ENCODE measurements at places on chromosomes 1 and 21.
A peak's percentile ranks its signal among the peaks of the same experiment; 100 is the strongest.

DNA sequence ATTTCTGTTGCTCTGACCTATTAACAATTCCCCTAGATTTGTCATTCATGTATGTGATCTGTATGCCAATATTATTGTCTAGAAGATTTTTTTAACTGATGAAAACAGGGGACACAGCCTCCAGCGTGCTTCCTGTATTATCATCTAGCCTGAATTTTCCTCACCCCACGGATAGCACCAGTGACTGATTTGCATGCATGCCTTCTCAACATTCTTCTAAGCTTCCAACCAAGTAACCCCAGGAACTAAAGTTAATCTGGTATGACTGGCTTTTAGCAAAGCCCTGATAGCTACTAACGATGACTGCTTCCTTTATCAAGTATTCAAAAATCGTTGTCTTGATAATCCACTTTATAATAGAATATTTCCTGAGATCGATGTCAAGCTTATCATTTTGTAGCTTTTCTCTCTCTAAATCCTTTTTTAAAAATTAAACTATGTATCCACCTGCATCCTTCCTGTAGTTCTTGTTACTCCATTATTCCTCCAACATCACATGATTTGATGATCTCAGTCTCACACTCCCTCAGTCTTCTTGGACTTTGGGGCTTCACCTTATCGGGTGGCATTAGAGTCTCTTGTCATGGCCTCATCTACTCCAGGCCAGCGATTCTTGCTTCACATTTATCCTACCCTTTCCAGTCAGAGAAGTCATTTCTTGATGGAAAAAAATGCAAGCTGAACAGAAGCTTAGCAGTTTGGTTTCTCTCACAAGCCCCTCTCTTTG is 19.0 kb downstream of the BCAR3 start:
- DNase-seq, result peak; percentile 25

GRCh38 chr21:31182231-31183140 is 144.2 kb upstream of the KRTAP19-8 start:
- DNase-seq, result no peak

DNA sequence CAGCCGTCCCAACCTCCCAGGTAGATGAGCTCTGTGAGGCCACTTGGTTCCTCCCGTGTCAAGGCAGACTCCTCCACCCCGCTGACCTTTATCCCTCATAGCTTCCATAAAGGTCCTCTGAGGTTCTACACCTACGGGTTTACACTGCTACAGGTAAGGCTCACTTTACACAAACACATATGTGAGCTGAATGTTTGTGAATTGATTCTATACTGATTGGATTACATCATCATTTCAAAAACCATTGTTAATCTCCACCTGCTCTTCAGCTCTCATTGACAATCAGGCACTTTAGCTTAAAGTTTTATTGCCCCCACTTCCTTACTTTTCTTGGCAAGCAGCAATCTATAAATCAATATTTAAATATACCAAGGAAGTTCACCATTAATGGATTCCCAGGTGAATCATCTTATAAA is 12.8 kb upstream of the RGS16 start:
- no peak for DNase-seq

GRCh38 chr1:42264511-42265190 is 70.4 kb downstream of the FOXJ3 start:
- DNase-seq, result no peak

DNA sequence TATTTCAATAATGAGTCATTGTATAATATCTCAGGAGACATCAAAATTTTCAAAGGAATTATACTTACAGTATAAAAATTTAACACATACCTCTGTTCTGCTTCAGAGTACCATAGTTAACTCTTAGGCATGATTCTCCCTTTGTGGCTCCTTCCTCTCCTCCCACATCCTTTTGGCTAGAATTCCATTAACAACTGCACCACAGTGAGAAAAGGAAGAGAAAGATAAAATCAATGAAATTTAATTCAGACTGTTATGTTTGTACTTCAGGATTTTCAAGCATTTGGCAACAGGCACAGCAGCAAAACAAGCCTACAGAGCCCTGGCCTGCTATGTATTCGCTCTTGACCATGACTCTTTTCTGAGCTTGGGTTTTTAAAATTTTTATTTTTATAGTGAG is 57.2 kb upstream of the SGIP1 start:
- no peak for DNase-seq

DNA sequence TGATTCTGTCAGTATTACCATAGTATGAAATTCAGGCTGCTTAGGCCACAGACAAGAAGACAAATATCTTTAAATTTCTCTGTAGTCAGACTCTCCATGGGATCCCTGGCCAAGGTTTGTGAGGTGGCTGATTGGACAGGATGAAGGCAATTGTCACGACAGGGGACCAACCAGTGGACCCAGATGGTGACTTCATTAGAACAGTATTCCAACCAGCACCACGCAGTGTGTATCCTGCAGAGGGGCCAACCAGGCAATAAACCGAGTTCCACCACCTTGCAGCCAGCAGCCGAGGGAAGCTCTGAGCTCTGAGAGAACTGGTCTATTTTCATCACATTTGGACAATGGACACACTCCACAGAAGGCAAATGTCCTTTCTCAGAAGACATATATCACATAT is 16.1 kb downstream of the DSCAM start:
- DNase-seq, result no peak

- DNase-seq, result no peak
These were observed 89.8 kb downstream of the MAN1C1 start for GRCh38 chr1:25706146-25707089.

DNA sequence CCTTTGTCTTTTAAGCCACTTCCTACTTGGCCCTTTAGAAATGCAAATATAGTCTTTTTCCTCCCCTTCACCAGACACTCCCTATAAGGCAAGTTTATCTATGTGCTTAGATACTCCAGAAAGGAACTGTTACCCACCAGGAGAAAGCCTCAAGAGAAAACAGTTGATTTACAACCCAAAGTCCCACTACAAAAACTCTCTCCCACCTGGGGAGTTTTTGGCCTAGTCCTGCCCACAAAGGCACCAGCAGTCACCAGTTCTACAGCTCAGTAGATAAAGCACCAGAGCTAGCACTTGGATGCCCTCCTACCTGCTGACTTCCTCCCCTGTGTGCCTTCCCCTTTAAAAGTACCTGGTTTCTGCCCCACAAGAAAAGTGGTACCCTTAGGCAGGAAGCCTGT is 27.7 kb upstream of the HAO2 start:
- no peak for DNase-seq

- no peak for DNase-seq
These were observed 19.1 kb upstream of the SRSF10 start for GRCh38 chr1:23999156-23999671.

DNA sequence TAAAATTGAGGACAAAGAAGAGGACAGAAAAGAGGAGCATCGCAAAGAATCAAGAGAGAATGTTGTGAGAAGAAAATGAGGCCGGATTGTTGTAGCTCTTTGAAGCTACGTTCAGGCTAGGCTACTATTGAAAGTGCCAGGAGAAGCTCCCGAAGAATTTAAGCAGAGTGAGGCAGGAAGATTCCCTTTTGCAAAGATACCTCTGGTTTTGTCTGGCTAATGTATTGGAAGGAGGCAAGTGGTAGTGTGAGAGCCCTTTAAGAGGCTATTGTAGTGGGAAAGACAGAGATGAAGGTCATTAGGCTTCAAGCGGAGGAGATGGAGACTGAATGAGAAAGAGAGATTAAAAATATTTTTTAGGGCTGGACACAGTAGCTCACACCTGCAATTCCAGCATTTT is 476.9 kb upstream of the ADGRL2 start:
- DNase-seq, result no peak

GRCh38 chr1:9097947-9098705 is 28.7 kb upstream of the SLC2A5 start:
- DNase-seq, result peak; percentile 49

DNA sequence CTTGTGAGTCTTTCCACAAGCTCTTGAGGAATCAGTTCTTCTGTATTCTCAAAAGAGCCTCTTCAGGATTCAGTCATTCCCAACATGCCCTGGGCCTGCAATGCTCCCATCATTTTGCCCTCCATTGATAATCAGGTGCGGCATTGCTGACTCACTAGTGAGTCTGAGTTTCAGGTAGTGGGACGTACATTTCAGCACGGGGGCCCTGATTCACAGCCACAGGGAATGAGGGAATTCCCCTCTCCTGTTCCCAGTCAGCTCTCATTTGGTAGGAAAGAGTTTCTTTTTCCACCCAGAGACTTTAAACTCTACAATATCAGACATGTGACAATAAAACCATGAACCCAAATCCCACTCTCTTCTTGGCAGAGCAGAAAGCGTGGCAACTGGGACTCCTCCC is 3.7 kb upstream of the IRF6 start:
- DNase-seq, result no peak

DNA sequence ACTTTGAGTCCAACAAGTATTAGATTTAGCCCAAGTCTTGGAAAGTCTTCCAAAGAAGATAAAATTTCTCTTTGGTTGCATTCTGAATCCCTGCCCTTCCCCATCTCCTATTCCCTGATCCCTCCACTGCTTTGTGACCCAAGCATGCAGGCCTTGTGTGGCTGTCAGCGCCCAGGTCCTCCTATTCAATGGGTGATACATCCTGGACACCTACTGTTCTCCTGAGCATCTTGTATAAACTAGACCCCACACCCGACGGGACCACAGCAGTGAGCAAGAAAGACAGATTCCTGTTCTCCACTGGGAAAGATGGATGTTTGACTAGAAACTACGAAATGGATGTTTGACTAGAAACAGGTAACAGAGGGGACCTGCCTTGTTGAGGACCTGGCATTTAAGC is 136.6 kb downstream of the KIF26B start:
- DNase-seq, result no peak

DNA sequence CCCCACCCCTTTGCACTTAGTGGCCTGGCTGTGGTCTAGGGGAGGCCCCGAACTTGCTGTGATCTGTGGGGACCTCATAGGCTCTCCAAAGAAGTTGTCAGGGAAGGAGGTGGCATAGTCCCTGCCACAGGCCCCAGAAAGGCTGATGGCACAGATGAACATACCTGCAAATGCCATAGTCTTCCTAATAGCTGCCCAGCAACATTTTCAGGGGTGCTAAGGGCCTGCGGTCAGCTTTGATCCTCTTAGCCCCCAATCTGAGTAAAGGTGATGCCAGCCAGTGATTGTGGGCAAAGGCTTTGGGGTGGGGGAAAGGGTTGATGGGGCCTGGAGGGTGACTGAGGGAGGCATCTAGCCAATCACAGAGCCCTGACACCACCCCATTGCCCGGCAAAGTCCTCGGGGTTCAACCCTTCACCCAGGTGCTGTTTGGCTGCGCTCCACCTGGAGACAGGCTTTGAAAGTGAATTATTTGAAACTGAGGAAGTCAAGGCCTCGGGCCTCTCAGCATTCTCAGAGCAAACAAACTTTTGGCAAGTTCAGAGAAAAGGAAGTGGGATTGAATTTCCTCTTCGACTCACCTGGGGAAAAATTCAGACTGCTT is 35.8 kb downstream of the PAX7 start:
- DNase-seq, result no peak

GRCh38 chr1:192546596-192547190 is 28.9 kb upstream of the RGS1 start:
- no peak for DNase-seq

DNA sequence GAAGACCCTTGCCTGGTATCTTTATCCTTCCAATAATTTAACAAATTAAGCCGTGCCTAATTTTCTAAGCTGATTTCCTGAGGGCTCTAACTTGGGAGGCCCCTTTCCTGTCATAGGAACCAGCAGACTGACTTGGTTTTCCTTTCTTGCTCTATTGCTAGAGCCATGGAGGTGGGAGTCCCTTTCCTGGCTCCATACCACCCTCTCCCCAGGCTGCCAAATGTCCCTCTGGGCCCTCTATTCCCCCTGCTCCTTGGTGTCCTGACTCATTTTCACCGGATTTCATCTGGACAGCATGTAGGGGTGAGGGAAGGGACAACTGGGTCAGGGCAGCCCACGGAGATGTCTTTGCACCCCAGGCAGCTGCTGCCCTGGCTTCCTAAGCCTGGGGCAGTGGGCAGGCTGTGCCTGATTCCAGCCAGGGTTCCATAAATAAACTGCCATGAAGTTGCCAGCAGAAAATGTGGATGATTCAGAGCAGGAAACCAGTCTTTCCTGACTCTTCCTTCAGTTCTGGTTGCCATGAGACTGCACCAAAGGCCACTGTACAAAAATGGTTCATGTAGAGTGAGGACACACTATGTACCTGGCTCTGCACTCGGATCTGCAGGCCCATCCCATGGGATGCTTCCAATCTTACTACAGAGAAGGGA is 38.0 kb upstream of the SERBP1 start:
- no peak for DNase-seq

- DNase-seq, result peak; percentile 85
These were observed 1.2 kb downstream of the HHIPL2 start for GRCh38 chr1:222546548-222547259.

- no peak for DNase-seq
These were observed 69.5 kb upstream of the CLDN14 start for GRCh38 chr21:36549470-36549869.

GRCh38 chr1:231519166-231519565 is 9.3 kb upstream of the TSNAX start:
- DNase-seq, result peak; percentile 51

- no peak for DNase-seq
These were observed 101.9 kb downstream of the SLC45A1 start for GRCh38 chr1:8419861-8420260.

GRCh38 chr1:25580927-25581326 is 35.7 kb upstream of the MAN1C1 start:
- no peak for DNase-seq

DNA sequence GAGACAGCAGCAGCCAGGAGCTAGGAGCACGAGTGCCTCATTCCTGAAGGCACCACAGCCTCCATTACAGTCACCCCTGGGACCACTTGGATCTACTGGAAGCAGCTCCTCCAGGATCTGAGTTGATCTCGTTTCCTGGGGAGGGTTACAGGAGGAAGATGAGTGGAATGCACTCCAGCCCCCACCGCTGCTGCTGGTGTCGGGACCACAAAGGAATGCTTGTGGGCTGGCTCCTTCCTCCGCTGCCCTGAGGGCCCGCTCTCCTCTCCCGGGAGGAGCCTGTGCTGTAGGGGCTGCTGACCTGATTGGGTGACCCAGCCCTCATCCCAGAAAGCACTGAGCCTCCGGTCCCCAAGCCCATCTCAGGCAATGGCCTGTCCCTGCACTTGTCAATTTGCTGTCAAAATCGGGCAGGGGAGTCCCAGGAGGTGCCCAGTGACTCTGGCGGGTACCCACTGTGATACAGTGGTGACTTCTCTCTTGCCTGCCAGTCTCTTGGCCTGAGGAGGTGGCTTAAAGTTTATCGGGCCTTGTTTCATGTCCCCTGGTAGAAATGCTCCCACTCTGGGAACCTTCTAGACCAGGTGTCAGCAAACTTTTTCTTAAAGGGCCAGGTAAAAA is 23.1 kb downstream of the IL10RB start:
- DNase-seq, result peak; percentile 19

DNA sequence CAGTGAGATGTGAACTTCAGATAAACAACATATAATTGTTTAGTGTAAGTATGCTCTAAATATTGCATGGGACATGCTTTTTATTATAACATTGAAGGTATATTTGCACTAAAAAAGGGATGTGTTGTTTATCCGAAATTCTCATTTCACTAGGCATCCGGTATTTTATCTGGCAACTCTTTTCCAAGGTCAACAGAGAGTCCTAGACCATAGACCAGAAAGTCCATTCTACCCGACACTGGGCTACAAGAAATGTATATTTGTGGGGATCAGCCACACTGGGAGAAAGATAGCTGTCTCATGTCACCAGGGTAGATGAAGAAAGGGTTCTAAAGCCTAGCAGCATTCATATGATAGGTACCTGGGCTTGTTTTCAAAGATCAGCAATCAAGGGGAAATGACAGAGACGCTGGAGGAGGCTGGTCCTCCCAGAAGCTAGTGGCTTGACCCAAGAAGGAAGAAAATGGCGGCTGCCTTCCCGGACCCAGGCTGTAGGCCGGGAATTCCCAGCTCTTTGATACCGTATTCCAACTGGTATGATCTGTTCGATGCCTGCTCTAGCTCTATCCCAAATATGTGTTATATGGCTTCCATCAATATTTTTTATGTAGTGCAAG is 161.1 kb upstream of the IRF2BP2 start:
- DNase-seq, result no peak

Data from fibroblast of mammary gland (primary cell).